Motor neuron (in vitro differentiated cells): ENCODE measurements at places on chromosomes 7 and 10.

- no peak for ATAC-seq
Observed at GRCh38 chr7:134549366-134549765, 456 bp downstream of the AKR1B15 start.

DNA sequence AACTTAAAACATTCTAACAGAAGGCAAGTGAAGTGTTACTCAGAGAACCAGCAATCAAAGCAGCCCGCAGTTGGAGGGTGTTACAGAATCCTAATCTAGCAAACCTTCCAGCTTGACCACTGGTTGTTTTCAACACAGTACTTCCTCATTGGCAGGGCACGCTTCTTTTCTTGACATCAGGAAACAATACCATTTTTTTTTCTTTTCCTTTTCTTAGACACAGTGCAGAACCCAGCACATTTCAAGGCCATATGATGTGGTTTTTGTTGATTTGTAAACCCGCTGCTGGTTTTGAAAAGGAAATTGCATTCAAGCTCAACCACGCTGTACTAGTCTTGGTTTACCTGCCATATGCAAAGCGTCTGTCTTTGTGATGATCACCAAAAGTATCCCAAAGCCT, 33.4 kb downstream of the RHOBTB1 start:
- no peak for ATAC-seq

GRCh38 chr10:117751259-117751658, 208.7 kb downstream of the EMX2 start:
- no peak for ATAC-seq

DNA sequence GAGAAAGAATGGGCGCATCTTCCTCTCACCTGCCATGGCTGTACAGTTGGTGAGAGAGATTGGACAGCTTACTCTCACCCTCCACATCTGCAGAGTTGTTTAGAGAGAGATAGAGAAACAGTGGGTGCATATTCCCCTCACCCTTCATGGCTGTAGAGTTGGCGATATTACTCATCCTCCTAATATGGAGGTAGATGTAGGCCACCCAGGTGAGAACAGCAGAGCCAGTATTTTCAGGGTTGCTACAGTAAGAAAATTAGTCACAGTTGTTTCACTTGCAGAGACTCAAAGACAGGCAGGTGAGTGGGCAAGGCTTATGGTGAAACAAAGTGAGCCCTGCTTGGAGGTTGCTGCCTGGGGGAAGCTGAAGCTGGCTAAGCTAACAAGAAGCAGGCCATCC, 65.0 kb upstream of the PFKP start:
- ATAC-seq = no peak

GRCh38 chr10:124614003-124614659, 130.0 kb downstream of the FAM53B start:
- ATAC-seq = no peak

- no peak for ATAC-seq
Observed at GRCh38 chr10:88383276-88383675, 199.8 kb downstream of the RNLS start.

- ATAC-seq = peak; percentile 52
Observed at GRCh38 chr7:151900986-151901621, 24.2 kb upstream of the PRKAG2 start.

DNA sequence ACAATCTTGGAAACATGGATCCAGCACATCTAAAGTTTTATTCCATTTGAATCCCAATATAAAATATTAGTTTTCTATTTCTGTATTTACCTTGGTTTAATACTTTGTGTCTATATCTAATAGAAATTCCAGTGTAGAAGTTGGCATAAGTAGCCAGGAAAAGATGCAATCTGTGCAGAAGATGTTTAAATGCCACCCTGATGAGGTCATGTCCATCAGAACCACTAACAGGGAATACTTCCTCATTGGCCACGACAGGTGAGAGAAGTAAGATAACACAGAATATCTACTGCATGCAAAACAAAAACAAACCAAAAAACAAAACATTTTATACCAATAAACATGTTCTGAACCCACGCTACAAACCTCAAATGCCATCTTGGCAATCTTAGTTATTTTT, 15.7 kb downstream of the PLEKHS1 start:
- no peak for ATAC-seq

DNA sequence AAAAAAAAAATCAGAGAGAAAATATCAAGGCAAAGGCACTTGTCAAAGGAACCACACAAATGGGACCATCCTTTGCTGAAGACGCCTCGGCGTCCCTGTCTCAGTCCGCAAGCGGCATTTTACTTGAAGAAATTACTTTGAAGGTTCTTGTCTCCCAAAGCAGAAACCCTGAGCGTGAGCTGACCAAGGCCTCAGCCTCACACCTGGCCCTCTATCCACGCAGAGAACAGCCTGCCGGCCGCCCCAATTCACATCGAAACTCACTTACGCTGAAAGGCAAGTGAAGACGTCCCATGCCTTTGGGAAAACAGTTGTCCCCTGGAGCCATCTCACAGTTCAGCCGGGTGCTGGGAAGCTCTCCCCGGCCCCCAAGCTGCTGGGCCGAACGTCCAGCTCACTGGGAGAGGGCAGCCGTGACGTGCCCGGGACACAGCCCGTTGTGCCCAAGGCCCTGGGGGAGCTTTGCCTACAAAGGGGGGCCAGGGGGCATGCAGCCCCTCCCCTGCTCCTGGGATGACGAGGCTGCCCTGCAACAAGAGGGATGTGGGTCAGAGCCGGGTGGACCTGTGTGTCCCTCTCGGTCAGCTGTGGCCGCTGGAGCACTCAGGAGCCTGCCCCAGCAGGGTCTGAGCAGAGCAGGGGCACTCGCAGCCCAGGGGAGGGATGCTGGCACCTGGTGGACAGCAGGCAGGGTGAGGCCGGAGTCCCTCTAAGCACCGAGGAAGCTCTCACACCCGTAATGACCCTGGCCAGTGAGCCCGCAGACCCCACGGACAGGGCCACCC, 49.6 kb upstream of the PDGFA start:
- no peak for ATAC-seq

- peak; percentile 90 for ATAC-seq
Observed at GRCh38 chr10:97185326-97186058, at the start of gene SLIT1. Gene SLIT1 (minus strand): TSS chr10:97185959. CDS start chr10:97185674, 285 bp downstream.

DNA sequence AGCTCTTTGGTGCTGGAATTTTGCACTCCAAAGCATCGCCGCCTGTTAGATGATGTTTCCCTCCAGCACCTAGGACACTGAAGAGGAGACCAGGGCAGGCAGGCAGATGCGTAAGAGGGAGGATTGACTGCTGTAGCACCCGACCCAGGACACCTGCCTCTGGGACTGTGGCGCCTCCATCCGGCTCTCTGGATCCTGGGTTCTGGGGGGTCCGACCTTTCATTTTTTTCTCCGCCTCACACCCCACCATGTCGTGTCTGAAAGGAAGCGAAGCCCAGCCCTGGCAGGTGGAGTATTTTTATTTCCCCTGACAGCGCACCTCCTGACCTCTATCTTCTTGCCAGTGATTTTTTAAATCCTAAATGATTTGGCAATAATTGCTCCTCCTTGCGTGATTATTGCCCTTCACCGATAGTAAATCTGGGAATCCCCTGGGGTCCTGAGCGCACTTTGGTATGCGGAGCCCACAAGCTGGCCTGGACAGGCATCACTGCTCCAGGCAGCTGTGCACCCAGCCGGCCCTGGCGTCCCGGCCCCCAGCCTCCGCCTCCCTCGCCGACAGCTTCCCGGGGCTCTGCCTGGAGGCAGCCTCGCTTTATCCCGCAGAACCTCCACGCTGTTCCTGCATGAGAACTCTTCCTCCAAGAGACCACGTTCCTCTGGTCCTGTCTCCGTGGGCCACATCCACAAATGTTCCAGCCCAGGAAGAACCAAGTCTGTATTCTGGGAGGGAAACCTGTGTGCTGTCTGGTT, 48.4 kb downstream of the LHPP start:
- no peak for ATAC-seq

DNA sequence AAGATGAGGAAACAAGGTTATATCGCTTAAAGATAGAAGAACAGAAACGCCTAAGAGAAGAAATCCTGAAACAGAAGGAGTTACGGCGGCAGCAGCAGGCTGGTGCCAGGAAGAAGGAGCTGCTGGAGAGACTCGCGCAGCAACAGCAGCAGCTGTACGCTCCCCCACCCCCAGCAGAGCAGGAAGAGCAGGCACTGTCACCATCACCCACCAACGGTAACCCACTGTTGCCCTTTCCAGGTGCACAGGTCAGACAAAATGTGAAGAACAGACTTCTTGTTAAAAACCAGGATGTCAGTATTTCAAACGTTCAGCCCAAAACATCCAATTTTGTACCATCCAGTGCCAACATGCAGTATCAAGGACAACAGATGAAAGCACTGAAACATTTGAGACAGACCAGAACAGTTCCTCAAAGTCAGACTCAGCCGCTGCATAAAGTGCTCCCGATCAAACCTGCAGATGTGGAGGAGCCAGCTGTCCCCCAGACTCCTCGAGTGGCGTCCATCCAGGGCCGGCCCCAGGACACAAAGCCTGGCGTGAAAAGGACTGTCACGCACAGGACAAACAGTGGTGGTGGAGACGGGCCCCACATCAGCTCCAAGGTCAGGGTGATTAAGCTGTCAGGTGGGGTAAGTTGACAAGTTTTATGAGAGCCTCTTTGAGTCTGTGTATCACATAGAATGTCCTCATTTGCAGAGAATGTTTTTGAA, 67.1 kb downstream of the SHH start:
- no peak for ATAC-seq

- no peak for ATAC-seq
Observed at GRCh38 chr10:122515588-122516231, 44.8 kb upstream of the DMBT1 start.

DNA sequence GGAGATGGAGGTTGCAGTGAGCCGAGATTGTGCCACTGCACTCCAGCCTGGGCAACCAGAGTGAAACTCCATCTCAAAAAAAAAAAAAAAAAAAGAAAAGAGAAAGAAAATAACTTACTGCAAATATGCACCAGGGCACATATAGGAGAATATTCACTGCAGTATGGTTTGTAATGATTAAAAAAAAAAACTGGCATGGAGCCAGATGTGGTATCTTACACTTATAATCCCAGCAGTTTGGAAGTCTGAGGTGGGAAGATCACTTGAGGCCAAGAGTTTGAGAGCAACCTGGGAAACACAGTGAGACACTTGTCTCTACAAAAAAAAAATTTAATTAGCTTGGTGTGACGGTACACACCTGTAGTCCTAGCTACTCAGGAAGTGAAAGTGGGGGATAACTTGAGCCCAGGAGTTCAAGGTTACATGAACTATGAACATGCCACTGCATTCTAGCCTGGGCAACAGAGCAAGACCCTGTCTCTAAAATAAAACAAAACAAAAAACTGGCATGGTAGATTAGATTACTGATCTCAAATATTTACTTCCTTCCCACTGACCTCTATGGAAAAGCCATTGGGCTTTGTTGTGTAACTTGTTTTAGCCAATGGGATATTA, 85.6 kb downstream of the MICU1 start:
- no peak for ATAC-seq

DNA sequence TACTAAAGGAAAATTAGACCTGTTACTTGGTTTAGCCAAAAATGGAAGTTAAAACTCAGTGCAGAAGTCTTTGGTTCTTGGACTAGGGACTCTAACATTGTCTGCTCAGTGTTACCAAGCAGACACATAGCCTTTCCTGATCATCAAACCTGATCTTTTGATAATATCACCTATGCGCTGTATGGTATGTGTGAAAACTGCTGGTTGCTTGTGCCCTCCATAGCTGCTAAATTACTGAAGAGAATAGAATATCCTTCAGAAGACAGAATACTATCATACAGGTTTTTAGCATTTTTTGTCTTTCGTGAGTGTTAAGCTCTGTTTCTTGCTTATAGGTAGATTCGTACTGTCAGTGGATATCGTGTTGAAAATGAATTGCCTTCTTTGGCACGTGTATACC, 68.7 kb downstream of the ST7 start:
- no peak for ATAC-seq

DNA sequence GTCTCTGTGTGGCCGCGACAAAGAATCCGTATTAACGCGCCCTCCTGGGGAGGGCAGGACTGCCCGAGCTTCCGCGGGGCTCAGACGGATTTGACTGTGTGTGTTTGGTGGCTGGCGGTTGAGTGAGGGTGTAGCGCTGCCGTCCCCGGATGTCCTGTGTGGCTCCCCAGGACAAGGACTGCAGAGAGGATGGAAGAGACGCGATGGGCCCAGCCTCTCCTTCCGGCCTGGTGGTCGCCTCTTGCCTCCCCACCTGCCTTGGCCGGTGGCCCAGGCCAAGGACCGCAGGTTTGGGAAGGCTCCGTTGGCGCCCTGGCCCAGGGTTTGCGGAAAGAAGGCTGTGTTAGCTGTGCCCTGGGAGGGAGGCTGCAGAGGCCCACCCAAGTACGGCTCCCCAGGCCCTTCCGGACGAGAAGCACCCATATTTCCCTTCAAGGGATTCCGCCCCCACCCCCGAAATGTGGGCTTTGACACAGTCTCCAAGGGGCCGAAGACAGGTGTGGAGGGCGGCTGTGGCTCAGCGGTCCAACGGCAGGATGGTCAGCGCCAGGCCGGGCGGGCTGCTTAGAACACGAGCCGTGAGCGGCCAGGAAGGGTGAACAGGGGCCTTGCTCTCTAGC, 2.3 kb downstream of the UNCX start:
- no peak for ATAC-seq

- no peak for ATAC-seq
Observed at GRCh38 chr7:17015598-17016031, 133.8 kb upstream of the AGR3 start.
